ENCODE measurements at places on chromosomes 13 and 19. TPM values are rescaled to one million over a fixed set of nuclear protein-coding genes. Genes with fewer than 3 reads are reported as not detected.

ZNF846 gene
- polyA plus RNA-seq: 11.0 TPM

- no peak for DNase-seq
These were observed 9.9 kb downstream of the APOC1 start for GRCh38 chr19:44924243-44924725.

GARIN5A gene
- polyA plus RNA-seq: 6.8 TPM

GRCh38 chr13:40662866-40663265, 3.6 kb downstream of the FOXO1 start:
- DNase-seq: no peak

DNA sequence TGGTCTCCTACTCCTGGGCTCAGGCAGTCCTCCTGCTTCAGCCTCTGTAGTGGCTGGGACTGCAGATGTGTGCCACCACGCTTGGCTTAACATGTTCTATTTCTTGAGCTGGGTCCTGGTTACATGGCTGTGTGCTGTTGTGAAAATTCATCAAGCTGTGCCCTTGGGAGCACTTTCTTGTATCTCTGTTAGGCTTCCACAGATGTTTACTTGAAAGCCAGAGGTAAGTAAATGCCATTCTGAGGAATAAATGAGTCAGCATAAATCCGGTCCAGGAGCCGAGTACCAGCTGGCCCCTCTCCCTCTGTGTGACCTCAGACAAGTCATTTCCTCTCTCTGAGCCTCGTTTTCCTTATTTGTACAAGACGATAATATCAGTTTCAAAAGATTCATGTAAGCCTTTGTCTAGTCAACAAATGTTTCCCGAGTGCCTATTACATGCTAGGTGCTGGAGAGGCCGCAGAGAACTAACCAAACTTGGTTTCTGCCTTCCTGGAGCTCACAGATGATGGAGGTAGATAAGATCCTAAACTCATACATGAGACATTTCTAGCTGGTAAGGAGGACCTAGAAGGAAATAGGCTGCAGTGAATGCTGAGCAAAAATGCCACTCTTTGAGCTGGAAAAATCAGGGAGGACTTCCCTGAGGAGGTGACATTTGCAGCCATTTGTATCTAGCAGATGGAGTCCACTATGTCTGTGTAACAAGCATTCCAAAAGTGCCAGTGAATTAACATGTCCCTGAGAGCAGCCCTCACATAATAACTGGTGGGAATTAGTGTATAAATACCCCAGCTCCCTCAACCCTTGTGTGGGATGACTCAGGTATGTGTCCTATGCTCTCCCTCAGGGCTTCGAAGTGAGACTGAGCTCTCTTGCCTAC, 2.7 kb upstream of the RASAL3 start:
- DNase-seq: no peak

DNA sequence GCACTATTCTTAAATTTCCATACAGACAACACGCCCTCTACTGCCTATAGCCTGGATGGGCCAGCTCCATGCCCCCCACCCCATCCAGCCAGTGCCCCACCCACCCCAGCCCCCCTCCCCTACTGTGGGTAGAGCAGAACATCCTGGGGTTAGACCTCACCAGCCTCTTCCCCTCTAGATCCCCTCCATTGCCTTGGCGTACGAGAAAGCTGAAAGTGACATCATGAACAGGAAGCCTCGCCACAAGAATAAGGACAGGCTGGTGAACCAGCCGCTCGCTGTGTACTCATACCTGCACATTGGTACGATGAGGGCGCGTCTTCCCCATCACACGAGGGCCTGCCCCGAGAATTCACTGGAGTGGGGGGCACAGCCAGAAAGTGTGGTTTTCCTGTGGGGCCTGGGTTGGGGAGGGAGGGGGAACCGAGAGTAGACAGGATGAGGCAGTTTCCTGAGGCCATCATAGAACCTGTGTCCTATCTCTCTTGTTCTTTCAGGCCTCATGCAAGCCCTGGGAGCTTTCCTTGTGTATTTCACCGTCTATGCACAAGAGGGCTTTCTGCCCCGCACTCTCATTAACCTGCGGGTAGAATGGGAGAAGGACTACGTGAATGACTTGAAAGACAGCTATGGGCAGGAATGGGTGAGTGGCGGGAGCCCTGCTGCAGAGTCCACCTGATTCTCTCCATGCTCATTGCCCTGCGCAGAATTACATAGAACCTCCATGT, 29.1 kb downstream of the ATP12A start:
- no peak for DNase-seq

MAN2B1 gene
- polyA plus RNA-seq: 35.6 TPM
